ENCODE measurements at places on chromosomes 3 and 15.

DNA sequence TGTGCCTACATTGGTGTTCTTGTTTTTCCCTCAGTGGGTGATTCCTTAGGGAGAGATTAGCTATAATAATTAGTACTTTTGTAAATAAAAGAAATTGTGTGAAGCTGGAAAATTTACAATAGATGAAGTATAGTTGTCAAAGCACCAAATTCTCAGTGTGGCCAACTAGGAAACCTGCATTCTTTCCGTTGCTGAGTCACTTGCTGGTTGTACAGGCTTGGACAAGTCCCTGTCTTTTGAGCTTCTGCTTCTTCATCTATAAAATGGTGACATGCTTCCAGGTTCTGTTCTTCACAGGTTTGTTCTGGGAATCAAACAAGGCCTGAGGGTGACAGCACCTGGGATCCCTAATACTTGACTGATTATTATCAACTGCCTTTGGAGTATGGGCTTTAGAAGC is 184.1 kb upstream of the HES1 start:
- no peak for DNase-seq

DNA sequence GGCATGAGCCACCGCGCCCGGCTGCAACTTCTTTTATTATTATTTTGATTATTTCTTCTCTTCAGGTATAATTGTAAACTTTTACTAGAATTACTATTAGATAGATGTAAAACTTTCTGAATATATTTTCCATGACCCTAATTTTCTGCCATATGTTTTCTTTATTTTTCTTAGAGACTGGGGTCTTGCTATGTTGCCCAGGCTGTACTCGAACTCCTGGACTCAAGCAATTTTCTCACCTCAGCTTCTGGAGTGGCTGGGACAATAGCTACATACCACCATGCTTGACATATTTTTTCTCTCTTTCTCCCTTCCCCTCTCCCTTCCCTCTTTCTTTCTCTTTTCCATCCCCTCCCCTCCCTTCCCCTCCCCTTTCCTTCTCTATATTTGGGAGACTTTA is 29.6 kb upstream of the CHST2 start:
- DNase-seq: no peak

GRCh38 chr3:156389449-156389950 is 165.4 kb downstream of the SSR3 start:
- DNase-seq: no peak

GRCh38 chr3:136146981-136147729 is 49.0 kb downstream of the MSL2 start:
- no peak for DNase-seq

- no peak for DNase-seq
These were observed 11.1 kb downstream of the ISLR start for GRCh38 chr15:74184582-74185091.

DNA sequence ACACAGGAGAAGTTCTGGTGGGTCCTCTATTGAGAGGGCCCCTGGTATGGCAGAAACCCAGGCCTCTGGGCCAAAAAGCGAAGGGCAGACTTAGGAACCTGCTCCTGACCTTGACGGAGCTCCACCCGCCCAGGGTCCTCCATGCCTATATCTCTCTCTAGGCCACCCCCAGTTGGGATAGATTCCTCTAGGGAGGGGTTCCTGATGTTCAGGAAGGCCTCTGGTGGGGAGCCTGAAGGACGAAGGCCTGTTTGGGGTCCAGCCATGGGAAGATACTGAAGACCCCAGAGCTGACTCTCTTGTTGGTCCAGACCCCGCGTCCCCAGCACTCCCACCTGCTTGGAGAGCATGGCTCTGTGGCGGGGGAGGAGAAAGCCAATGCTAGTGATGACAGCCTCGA is 104.2 kb downstream of the CORO2B start:
- DNase-seq: no peak

DNA sequence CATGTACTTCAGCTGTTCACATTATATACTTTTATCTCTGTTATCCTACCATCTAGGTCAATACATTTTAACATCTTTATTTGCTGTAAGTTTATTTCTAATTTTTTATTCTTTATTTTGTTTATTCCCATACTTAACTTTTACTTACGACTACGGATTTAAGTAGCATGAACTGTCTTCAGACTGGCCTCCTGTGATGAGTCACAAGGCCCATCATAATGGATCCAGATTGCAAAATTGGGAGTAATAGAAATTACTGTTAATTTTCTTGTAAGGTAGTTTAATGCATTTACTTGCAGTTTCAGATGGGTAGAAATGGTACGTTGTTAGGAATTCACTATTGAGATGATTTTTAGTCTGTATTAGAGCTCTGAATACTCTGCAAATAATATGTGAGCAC is 45.9 kb downstream of the PPARG start:
- no peak for DNase-seq
